ENCODE measurements at places on chromosomes 6 and 20.

- no peak for DNase-seq
Measured at GRCh38 chr6:81362246-81362645, 390.2 kb downstream of the TENT5A start.

DNA sequence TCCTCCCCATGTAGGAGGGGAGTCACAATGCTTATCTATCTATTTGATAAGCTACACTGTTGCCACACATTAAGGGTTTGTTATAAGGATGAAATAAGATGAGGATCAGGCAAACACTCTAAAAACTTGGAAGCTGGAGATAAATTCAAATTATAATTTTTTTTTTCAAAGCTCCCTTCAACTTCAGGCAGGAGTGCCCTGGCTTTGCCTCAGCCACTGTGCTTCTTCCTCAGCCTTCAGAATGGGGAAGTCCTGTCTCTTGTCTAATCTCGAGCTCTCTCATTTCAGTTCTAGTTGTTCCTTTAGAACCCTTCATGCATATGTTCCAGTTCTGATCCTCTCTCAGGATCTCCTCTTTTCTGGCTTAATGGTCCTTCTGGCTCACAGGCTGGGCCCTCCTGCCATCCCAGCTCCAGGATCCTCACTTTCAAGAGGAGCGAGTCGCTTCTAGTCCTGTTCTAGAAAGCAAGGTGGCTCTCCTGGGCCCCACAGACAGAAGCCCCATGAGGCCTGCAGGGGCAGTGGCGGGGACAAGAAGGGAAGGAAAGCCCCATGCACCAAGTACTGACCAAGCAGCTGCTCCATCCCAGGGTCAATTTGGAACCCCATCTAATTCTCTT is 164.3 kb downstream of the VEGFA start:
- no peak for DNase-seq

DNA sequence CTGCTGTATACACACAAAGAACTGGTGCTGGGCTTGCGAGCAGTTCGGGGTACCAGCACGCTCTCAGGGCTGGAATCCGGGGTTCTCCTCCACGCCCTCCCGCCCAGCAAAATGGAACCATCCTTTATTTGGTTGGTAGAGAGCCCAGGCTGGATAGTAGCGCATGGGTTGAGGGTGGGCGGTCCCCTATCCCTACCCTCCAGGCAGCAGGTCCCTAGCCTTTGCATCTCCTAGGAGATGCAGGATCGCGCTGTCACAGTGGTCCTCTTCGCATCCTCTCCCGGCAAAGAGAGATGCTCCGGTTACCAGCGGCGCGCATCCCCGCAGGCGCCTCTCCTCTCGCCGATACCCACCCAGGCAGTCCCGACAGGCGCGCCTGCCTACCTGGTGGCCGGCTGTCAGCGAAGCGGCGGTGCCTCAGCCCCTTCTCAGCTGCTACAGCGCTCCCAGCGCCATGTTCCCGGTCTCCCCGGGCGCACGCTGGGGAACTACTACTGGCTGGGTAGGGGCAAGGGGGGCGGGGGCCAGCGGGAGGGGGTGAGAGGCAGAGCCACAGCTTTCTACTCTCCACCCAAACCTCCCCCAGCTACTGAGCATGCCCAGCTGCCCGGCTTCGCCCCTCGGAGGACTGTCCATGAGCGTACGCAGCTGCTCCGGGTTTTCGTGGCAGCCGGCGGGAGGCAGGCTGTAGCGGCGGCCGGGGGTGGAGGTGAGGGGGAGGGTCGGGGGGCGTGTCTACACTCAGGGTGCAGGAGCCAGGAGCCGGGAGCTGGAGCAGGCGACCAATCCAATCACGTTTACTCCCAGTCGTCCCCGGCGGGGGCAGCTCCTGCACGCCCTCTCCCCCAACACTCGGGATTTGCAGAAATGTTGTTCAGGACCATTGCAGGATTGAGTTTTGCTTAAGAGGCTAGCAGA is at the start of gene PAK5:
Gene PAK5 (minus strand): TSS at position 699 of the 918 bp plus-strand sequence. CDS start 194,748 bp downstream, outside the sequence.
- DNase-seq = no peak

DNA sequence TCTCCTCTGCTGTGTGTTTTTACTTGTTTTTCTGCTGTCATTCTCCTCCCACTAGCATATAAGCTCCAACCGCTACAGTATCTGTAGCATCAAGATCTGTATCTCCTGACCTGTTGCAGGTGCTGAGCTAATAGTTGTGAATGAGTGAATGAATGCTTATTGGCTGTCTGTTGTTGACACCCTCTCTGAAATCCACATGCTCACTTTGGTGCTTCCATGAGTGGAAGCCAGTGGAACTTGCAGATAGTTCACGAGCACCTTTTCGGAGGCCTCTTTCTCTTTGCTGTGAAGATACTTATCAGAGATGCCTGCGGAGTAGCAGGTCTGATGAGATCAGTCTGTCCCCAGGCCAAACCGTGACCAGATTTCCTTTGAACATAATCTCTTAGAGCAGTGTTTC is 117.3 kb downstream of the EYA2 start:
- no peak for DNase-seq

GRCh38 chr6:163392533-163392932 is 22.0 kb upstream of the QKI start:
- no peak for DNase-seq

- no peak for DNase-seq
Measured at GRCh38 chr6:137729866-137730629, 137.0 kb upstream of the TNFAIP3 start.

DNA sequence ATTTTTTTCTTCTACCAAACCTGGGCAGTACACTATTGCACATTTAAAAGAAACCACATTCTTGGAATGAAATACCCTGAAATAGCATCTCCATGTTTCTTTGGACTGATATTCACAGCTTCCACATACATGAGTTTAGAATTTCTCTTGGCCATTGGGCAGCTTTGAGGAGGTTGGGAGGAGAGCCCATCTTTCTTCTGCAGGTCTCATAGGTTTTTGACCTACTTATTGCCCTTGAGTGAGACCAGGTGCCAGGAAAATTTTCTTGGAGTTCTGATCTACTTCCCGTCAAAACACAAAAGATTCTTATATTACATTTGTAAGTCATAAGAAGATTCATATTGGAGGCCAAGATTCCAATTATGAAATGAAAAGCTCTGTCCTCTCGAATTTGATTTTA is 212.0 kb downstream of the IBTK start:
- DNase-seq = no peak

Data from suprapubic skin (tissue), 4 donors.